ENCODE measurements at places on chromosomes 13 and 19.

DNA sequence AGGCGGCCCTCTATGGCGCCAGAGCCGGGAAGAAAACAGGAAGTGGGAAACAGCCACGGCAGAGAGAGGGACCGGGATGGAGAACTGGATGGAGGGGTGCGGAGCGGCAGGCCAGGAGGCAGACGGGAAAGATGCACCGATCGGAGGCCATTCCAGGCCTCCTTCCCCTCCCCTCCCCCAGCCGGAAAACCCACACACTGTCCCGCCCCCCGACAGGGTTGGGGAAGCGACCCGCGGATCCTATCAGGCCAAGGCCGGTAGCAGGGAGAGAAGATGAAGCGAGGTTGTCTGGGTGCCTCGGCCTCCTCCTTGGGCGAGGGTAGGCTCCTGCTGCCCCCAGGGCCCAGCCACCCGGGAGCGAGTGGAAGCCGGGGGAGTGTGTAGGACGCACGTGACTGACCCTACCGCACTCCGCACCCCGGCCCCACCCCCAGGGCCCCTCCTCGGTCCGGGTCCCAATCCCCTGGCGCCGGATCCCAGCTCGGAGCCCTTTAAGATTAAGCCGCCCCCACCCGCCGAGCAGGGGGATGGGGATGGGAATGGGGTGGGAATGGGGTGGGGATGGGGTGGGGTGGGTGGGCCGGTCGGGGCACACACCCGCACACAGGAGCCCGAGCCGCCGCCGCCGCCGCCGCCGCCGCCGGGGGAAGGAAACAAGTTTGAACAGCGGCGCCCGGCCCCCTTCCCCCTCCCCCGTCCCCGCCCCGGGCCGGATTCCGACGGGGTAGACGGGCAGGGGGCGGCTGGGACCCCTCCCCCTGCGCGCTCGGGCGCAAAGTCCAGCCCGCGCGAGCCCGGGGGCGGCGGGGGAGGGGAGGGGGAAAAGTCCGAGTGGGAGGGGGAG is 1.5 kb downstream of the ERF start:
- peak; percentile 81 for DNase-seq

- no peak for DNase-seq
Measured at GRCh38 chr19:6535558-6536137, 4.8 kb downstream of the TNFSF9 start.

DNA sequence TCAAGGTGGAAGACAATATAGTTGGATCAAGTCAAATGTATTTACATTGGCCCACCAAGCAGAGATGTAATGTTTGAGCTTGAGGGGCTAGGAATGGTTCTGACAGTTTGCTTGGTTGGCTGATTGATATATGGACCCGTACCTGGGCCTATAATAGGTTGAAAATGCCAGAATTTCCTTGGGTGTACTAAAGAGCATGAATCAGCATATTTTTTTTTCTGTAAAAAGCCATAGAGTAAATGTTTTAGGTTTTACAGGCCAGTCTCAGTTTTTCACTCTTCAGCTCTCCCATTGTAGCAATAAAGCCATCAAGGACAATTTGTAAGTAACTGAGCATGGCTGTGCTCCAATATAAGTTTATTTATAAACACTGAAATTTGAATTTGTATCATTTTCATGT is 26.9 kb downstream of the FXYD5 start:
- no peak for DNase-seq

- no peak for DNase-seq
Measured at GRCh38 chr19:16920816-16921529, 32.2 kb downstream of the F2RL3 start.

DNA sequence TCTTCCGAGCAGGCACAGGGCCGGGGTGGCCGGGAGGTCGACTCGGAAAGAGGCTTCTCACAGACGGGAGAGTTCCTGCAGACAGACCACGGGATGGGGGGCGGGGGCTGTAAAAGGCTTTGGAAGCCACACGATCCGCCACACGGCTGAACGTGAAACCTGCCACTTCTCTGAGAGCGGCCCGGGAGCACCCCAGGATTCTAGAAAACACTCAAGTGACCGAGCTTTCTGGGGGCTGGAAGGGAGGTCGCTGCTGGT is 15.6 kb upstream of the SLC39A3 start:
- DNase-seq = no peak

- no peak for DNase-seq
Measured at GRCh38 chr19:16605553-16605994, 22.4 kb downstream of the MED26 start.

DNA sequence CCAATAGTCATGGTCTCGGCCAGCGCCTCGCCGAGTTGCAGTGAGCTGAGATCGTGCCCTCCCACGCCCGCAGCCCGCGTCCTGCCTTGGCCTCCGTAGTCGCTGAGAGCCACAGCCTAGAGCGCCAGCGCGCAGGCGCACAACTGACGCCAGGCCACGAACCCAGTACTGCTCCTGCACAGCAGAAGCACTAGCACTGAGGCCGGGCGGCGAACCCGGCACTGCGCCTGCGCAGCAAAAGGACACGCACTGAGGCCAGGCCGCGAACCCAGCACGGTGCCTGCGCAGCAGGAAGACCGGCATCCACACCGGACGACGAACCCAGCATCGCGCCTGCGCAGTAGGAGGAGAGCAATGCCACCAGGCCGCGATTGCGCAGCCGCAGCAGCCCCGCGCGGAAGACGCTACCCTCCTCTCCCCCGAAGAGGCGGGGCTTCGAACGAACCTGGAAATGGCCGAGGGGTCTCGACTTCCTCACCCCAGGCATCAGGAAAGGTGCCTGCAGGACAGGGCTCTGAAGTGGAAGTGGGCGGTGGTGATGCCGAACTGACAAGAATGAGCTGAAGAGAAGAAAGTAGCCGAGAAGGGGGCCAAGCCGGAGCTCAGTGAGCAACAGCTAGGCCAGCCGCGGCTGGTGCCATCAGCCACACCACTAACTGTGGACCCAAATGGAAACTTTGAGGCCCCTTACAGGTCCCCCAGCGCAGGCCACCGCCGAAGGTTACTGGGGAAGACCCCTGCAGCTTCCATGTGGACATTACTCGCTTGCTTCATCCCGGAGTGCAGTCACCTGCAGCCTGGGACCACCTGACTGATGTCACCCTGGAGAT is 7.5 kb downstream of the F10 start:
- peak; percentile 45 for DNase-seq

DNA sequence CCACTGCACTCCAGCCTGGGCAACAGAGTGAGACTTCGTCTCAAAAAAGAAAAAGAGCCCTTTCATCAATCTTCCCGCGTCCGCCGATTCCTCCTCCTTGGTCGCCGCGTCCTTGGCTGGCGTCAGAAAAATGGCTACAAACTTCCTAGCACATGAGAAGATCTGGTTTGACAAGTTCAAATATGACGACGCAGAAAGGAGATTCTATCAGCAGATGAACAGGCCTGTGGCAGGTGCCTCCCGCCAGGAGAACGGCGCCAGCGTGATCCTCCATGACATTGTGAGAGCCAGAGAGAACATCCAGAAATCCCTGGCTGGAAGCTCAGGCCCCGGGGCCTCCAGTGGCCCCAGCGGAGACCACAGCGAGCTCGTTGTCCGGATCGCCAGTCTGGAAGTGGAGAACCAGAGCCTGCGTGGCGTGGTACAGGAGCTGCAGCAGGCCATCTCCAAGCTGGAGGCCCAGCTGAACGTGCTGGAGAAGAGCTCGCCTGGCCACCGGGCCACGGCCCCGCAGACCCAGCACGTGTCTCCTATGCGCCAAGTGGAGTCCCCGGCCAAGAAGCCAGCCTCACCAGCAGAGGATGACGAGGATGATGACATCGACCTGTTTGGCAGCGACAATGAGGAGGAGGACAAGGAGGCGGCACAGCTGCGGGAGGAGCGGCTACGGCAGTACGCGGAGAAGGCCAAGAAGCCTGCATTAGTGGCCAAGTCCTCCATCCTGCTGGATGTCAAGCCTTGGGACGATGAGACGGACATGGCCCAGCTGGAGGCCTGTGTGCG is 2.1 kb upstream of the MISP3 start:
- DNase-seq = no peak

- DNase-seq = no peak
Measured at GRCh38 chr19:55593096-55593772, 6.1 kb downstream of the FIZ1 start.

DNA sequence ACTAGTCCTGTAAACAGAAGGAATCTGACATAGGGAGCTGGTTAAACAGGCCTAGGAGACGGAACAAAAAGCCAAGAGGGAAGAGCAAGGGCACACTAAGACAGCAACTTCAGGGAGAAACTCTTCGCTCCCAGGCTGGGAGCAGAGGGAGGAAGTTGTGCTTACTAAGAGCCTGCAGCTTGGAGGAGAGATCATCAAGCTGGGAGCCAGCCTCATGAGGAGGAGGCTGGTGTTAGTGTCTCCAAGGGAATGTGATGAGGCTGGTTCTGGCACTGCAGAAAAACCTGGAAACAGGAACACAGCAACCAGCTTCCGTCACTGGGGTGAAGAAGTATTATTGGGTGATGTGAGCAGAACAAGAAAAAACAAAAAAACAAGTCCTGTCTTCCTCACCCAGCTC is 1027.3 kb downstream of the UQCRFS1 start:
- no peak for DNase-seq

DNA sequence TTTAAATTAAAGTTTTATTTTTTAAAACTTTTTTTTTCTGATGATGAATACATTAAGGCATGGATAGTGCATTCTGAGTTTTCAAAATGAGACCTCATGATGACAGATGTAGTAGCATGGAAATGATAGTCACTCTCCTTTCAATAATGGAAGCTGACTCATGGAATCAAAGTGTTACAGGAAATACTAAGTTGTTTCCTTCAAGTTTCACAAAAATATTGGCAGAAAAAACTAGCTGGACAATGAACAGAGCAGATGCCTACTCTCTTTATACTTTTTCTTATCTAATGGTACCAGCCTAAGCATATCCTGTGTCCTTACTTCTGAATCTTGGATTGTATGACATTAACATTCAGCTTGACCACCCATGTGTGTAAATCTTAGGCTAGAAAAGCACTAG is 1337.3 kb downstream of the PCDH9 start:
- DNase-seq = no peak

DNA sequence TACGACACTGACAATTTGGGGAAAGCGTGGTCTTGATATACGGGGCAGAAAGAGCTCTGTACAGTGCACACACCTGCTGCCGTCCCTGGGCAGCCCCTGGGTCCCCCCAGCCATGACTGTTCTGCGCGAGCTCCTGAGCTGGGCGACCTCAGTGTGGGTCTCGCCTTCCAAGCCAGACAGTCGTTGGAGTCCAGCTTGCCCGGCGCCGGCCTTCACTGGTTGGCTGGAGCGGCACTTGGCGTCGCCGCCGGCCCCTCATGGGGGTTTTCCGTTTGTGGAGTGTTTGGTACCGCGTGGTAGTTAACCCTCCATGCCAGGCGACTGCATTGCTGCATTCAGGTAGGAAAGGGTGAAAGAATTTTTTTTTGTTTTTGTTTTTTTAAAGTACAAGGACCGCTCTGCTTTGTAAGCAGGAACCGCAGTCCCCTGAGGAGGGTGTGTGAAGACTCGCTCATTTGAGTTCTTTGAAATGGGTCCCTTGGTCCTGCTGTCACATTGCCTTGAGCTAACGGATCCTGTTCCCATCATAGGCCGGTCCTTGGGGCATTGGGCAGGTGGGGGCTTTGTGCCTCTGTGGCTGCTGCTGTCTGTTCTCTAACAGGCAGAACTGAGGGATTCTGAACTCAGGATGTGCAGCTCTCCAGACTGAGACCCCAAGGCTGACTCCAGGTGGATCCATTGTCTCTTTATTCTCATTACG is 10.8 kb upstream of the RPS15 start:
- DNase-seq = no peak

DNA sequence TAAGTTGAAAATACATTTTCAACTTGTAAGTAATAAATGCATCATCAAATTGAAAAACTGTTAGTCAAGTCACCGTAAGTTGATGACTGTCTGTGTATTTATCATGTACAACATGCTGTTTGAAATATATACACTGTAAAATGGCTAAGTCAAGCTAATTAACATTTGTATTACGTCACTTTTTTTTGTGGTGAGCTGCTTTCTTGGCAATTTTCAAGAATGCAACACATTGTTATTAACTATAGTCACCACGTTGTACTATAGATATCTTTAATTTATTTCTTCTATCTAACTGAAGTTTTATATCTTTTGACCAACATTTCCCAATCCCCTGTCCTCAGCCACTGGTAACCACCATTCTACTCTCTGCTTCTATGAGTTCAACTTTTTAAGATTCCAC is 57.0 kb downstream of the RBM26 start:
- DNase-seq = no peak

- DNase-seq = no peak
Measured at GRCh38 chr13:21837288-21837687, 166.4 kb downstream of the FGF9 start.

DNA sequence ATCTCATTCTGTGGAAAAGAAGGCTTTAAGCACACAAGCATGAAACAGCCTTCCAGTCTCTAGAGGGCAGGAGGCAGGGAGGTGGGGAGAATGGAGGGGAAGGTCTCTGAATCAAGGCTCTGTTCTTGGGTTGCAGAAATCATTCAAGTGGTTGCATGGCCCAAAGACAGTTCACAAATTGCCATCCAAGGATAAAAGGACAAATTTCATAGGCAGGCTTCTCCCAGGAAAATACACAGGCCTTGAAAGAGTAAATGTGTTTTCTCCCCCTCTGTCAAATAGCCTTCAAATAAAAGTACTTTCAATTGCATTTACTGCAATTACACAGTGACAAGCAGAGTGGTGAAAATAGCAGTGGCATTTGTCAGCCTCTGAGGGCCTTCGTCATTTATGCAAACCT is 450.8 kb downstream of the DCT start:
- no peak for DNase-seq

DNA sequence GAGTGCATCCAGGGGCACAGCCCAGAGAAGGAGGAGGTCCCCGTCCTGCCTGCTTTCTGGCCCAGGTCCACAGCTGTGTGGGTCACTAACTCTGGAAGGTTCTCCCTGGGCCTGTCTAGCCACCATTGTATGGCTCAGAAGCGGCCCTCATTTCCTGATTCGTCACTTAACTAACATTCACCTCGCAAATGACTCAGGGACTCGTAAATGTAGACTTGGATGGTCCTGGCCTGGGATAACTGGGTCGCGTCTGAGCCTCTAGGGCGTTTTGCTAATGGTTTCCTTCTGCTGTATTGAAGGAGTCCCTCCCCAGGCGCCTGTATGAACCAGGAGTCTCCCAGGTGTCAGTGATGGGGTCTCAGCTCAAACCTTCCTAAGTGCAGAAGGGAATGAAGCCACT is 162.8 kb downstream of the ZNF536 start:
- DNase-seq = no peak

- no peak for DNase-seq
Measured at GRCh38 chr13:41938918-41939317, 22.0 kb downstream of the VWA8 start.

DNA sequence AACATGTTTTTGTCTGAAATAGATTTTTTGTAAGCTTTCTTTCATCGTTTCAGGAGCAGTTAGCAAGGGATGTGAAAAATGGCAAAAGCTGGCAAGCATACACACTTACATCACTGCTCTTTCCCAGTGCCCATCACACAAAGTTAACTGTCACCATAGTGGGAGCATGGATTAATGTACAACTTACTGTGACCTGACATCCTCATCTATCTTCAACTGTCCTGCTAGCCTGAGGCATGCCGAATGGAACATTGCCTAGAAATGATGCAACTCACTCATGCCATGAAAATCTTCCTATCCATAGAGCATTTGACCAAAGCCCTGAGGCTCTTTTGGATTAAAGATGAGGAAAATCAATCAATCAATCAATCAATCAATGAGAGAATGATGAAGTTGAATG is 491.7 kb upstream of the SLC10A2 start:
- DNase-seq = no peak

GRCh38 chr13:103007427-103007762 is 58.8 kb downstream of the SLC10A2 start:
- no peak for DNase-seq
